Fibroblast of upper back skin (primary cell): ENCODE measurements at places on chromosomes 7 and 10.

GRCh38 chr10:93028883-93029282, 31.7 kb upstream of the CYP26C1 start:
- peak; percentile 52 for DNase-seq

GRCh38 chr7:2472739-2473138, 3.5 kb downstream of the GRIFIN start:
- no peak for DNase-seq

DNA sequence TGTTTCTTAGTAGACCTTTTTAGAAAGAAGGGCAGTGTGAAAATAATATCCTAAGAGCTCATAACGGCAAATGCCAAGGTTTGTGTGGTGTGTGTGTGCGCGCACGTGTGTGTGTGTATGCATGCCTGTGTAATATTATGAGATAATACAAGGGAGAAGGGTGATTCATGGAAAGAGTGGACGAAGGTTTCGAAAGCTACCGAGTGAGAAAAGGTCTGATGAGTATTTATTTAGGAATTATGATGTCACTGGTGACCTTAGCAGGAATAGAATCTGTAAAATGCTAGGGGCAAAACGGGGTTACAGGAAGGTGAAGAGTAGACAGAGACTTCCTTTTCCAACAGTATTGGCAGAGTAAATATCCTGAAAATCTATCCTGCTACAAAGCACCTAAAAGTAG, 107.3 kb downstream of the AHR start:
- peak; percentile 82 for DNase-seq

DNA sequence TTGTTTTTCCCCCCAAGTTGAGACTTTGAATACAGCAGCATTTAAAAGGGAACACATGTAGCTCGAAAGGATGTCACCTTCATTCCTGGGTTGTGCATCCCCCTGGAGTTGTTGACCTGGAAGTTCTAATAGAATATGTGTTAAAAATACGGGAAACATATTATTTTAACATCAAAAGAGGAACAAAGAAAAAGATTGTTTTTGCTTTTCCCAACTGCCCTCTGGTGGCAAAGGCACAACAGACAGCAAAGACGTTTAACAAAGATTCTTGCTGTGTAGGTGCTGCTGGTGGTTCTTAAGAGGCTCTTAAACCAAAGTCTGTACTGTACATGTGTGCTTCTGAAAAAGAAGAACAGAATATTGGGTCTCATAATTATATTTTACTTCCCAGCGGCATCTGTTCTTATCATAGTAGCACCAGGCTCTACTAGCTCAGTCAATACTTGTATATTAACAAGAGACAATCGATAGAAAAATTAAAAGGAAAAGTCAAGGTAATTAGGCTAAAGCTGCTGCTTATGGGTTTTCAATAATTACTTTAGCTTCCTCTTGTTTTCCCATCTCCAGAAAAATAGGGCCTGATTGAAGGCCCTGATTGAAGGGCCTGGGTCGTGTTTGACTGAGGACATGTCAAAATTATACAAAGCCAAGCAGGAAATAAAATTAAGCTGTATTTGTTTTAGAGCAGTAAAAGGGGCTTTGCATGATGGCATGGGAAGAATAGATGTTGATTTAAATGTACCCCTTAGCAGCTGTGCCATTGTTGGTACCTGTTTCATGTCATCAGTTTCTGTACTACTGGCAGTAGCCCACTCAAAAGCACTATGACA, 384.2 kb upstream of the LRGUK start:
- DNase-seq: peak; percentile 38

DNA sequence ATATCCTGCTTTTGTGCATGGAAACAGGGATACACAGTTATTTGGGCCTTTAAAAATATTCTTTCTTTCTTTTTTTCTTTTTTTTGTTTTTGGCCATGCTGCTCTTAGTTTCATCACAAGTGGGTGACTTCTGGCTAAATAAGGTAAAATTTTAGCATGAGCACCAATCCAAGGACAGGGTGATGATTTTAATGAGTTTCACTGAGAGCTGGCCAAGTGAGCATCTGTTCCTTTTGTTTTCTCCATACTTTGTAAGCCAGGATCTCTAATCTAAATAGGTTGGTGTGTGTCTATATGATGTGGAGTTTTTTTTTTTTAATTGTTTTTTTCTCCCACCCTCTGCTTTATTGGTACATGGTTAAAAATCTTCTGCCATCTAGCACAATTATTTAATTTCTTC, 106.8 kb downstream of the POLL start:
- no peak for DNase-seq

DNA sequence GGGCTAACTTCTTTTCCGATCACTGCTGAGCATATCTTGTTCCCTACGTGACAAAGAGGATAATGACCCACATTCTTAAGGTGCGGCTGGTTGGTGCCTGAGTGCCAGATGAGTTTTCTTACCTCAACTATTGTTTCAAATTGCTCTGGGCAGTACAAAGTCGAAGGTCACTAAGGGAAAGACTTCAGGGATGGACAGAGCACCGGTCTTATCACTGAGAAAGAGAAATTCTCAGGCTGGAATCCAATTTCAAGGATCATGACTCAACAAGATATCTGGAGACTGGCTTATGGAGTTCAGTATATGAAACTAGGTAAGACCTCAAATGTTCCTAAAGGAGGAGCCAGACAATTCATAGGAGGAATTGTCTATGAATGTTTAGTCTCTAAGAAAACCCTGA, 780.3 kb downstream of the SUGCT start:
- peak; percentile 16 for DNase-seq
